ENCODE measurements at places on chromosomes 7 and 10. TPM values are rescaled to one million over a fixed set of nuclear protein-coding genes. Genes with fewer than 3 reads are reported as not detected.

GRCh38 chr7:39088730-39089593 lies 111.3 kb downstream of the POU6F2 start:
- DNase-seq, result no peak

DNA sequence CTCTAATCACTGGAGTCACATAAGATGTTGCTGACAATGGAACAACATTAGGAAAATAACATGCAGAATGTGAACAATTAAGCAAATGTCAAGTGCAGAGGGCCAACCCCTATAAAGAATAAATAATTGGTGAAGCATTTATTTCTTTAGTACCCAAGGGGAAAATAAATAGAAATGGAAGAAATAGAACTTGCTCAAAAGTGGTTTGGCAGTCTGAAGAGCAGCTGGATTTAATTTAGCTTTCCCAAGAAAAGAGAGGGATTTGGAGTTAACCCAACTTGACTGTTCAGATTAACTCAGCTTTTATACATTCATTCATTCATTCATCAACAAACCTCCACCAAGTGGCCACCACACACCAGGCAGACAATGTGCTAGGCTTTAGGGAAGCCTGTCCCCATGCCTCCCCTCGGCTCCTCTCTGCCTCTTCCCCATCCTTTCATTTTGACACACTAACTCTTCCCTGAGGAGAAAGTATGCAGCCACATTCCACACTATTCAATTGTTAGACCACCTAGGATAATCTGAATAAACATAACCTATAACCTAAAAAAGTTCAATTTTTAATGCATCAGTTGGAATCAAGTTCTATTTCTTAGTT lies 295.5 kb downstream of the AHR start:
- no peak for DNase-seq

DNA sequence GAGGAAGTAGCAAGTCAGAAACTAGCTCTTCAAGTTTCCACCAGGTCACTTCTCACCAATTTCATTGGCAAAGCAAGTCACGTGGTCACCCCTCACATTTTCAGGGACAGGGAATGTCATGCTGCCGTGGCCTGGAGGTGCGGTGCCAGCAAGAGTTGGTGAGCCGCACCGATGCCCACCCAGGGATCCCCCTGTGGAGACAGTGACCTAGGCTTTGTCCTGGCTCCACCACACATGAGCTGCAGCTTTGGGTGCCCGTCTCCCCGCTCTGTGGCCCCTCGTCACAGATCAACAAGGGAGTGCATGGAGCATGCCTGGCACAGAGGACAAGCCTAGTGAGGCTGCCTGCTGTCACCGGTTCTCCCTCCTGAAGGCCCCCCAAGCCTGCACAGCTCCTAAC lies 226.7 kb upstream of the PPP2R2D start:
- no peak for DNase-seq

GRCh38 chr7:90345595-90346335 lies 751 bp upstream of the GTPBP10 start:
- peak; percentile 55 for DNase-seq

- no peak for DNase-seq
These were observed 63.1 kb downstream of the MTPAP start for GRCh38 chr10:30285970-30286369.

DNA sequence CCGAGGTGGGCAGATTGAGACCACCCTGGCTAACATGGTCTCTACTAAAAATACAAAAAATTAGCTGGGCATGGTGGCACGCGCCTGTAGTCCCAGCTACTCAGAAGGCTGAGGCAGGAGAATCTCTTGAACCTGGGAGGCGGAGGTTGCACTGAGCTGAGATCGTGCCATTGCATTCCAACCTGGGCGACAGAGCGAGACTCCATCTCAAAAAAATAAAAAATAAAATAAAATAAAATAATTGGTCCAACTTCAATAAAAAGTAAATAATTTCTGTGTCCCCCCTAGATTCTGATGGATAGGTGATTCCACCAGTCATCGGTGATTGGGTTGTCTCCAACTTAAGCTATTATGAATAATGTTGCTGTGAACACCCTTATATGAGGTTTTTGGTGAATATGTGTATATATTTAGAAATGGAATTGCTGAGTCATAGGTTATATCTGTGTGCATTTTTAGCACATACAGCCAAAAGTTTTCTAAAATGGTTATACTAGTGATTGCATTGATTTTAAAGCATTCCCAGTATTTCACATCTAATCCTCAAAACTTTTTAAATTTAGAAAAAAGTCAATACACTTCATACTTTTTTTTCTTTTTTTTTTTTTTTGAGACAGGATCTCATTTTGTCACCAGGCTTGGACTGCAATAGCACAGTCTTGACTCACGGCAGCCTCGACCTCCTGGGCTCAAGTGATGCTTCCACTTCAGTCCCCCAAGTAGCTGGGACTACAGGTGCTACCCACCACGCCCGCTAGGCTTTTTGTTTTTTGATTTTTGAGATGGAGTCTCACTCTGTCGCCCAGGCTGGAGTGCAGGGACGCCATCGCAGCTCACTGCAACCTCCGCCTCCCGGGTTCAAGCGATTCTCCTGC lies 13.7 kb upstream of the SRPK2 start:
- peak; percentile 35 for DNase-seq

- DNase-seq, result no peak
These were observed 98.6 kb downstream of the CCDC3 start for GRCh38 chr10:12902851-12903358.

DNA sequence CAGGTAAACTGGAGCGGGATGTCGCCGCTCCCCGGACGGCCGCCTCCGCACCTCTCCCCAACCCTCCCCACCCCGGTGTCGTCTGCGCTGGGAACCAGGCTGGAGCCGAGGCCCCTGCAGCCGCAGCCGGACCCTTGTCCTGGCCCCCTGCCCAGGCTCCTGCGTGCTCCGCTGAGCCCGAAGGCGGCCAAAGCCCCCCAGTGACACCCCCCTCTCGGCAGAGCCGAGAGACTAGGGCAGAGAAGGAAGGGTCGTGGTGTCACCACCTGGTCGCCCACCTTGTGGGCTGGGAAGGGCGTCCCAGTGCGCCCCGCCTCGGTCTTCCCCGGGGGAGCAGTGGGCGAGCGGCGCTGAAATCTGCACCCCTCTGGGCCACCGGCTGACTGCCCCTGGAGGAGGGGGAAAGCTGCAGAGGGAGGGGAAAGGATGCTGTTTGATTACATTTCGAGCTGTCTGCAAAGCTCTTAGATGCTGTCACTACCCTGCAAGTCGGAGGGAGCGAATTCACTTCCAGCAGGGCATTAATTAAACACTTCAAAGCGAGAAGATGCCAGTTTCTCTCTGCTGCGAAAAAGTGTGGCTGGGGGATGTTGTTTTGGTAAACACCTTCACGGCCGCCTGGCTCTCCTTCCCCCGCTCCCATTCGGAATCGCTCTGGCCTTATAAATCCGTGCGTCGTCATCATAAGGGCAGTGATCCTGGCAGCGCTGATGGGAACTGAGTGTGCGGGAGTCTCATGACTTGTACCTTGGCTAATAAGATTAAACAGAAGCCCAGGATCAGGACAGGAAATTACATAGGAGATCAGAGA lies 622 bp downstream of the DYNC1I1 start:
- peak; percentile 32 for DNase-seq

GRCh38 chr10:131982185-131982756 lies 548 bp upstream of the BNIP3 start:
- DNase-seq, result no peak

GRCh38 chr10:97047083-97047736 lies 138.5 kb downstream of the SLIT1 start:
- DNase-seq, result no peak

Gene GRM8
- total RNA-seq, result not detected

- no peak for DNase-seq
These were observed 235.9 kb downstream of the HGF start for GRCh38 chr7:81533931-81534330.

Gene ANXA8L1
- not detected for total RNA-seq

GRCh38 chr7:107953265-107953923 lies 49.6 kb downstream of the LAMB1 start:
- no peak for DNase-seq

GRCh38 chr7:120979765-120980499 lies 8.6 kb upstream of the CPED1 start:
- DNase-seq, result no peak

GRCh38 chr10:60298408-60299389 lies 91.0 kb downstream of the ANK3 start:
- no peak for DNase-seq

GRCh38 chr7:484356-485101 lies 35.1 kb downstream of the PDGFA start:
- no peak for DNase-seq

GRCh38 chr7:84948634-84949033 lies 238.2 kb downstream of the SEMA3D start:
- DNase-seq, result peak; percentile 6

GRCh38 chr7:95986178-95986764 lies 213.9 kb downstream of the DYNC1I1 start:
- peak; percentile 15 for DNase-seq

DNA sequence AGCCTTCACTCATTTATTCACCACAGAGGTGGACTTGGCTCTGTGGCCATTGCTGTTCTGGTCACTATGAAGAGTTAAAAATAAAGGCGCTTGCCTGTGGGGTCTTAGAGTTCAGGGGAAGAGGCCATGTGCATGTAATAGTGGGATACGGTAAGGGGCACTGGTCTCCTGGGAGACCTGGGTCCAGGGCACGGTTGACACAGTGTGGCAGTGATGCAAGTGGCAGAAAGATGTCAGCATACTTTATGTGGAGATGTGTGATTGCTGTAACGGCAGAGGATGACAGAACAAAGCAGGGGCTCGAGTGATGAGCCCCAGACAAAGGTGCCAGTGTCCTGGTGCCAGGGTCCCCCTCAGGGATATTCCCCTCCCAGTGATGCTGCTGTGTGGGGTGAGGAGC lies 8.6 kb downstream of the ZSCAN25 start:
- DNase-seq, result no peak

GRCh38 chr10:5282137-5282536 lies 82.6 kb upstream of the UCN3 start:
- no peak for DNase-seq

DNA sequence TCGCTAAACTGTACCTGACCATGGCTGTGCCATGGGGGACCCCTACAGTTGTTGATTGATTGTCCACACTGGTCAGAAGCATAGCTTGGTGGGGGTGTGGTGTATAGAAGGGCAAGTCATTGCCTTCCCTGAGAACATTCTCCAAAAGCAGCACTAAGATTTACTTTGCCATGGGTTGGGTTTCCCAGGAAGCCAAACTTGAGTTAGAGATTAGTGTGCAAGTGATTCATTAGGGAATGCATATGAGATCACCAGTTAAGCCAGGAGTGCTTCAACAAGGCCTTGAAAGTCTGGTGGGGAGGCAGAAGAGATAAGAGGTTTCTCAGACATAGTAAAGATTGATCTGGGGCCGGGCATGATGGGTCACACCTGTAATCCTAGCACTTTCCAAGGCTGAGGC lies 21.4 kb upstream of the TPST1 start:
- DNase-seq, result peak; percentile 96

DNA sequence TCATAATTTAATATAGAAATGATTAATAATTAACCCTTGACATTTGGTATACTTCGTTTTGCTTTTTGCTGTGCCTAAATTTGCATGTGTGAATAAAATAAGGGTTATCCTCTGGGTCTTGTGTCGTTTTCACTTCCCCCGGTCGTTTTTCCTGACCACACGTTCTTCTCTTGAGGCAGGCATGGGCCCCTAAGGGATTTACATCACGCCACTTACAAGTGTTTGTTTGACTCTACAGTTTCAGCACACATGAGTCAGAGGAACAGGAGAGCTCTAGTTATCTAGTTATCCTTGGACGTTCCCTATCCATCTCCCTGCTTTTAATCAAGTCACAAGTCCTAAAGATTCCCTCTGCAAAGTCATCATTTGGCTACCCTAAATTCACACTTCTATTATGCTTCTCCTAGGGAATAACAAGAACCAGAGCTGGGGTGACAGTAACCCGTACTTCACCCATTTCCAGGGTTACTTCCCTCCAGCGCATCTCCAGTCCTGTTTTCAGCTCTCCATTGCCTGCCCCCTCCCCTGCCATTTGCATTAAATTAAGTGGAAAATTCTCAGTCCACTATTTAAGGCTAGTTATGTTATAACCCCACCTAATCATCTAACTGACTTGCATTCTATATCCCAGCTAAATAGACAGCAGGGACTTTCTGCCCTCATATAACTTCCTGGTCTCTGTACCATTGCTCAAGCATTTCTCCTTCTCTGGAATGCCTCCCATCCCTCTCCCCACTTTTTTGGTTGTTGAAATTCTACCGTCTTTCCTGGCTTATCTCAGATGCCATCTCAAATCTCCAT lies 206.9 kb downstream of the PTEN start:
- peak; percentile 30 for DNase-seq

DNA sequence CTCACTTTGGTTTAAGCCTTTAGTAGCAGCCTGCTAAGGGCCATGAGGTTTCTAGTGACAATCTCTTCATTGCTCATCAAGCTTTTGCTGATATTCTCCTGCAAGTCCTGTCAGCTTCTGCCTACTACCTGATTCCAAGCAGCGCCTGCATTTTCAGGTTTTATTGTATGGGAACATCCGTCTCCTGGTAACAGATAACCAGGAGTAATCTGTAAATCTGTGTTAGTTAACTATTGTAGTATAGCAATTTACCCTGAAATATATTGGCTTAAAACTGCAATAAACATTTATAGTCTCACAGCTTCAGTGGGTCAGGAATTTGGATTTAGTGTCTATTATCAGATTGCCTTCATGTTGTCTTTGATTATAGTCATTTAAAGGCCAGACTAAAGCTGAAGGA lies 94.0 kb downstream of the MLLT10 start:
- no peak for DNase-seq

- DNase-seq, result peak; percentile 30
These were observed 578 bp downstream of the CACUL1 start for GRCh38 chr10:118754229-118754555.

DNA sequence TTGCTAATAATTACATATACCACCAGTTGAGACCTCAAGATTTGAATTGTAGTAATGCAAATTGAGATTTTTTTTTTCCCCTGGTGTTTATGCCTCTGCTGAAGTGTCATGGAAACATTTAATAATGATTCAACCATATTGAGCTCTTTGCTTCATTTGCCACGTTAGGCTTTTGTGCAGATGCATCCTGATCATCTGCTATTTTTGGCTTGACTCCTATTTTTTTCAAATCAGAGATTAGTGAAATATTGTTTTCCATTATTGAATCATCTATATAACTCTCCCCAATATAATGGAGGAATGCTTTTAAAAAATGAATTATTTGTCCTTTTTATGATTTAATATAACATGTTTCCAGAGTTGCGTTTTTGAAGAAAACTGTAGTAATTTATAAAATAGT lies 115.1 kb downstream of the SRI start:
- DNase-seq, result no peak

- DNase-seq, result peak; percentile 71
These were observed 24.5 kb downstream of the RPA3 start for GRCh38 chr7:7693881-7694280.

Gene FAM25C
- total RNA-seq, result not detected

DNA sequence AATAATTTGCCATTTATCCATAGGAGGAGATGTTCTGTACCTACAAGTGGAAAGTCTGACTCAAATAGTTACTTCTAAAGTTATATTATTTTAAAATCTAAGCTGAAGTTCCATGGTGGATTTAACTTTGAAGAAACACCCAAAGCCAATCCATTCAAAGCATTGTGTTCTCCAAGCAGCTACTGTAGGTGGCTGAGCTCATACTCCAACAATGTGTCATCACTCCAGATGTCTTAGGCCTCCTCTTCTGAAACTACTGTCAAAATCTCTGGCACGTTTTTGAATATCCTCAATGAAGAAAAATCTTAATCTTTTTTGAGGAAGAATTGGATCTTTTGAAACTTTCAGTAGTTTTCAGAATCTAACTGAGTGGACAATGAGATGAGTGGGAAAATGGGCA lies 169.1 kb downstream of the PTEN start:
- peak; percentile 71 for DNase-seq

- DNase-seq, result no peak
These were observed 80.3 kb upstream of the CREB5 start for GRCh38 chr7:28332046-28332445.
